Trophoblast cell (in vitro differentiated cells and primary cell): ENCODE measurements at places on chromosomes 1 and 21.

GRCh38 chr21:42466700-42467099, 29.3 kb downstream of the RSPH1 start:
- DNase-seq: no peak

GRCh38 chr1:7263021-7263960, 478.0 kb downstream of the CAMTA1 start:
- DNase-seq: no peak

DNA sequence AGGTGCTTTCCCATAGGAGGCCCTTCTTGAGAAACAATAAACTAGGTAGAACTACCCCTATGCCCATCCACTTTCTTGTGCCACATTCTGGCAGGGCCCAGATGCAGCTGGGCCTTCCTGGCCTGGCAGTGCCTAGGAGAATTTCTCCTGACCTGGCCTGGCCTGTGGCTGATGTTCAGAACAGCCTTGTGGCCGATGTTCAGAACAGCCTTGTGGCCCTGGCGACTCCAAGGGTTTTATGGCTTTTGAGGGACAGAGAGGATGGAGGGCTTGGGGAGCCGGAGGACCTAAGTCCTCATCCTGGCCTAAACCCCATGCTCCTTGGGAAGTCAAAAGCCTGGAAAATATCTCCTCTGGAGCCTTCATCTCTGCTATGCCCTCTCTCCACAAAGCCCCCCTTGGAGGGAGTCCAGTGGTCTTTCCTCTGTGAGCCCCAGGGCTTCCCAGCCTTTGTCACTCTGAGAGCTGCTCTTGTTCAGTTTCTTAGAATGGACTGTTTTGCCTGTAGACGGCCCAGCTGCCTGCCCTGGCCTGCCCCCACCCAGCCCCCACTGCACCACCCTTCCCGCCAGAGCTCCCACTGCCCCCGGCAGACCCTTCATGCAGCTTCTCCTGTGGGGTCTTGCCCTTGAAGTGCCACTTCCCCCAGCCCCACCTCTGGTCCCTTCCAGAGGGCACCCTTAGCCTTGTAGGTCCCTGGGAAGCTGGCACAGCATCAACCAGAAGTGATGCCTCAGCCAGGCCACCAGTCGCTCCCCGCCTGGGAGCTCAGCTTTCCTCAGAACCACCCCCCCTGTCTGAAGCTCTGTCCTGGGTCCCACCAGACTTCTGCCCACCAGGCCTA, 7.0 kb downstream of the GPR37L1 start:
- DNase-seq: no peak

GRCh38 chr1:145988773-145989172, 7.6 kb downstream of the TXNIP start:
- no peak for DNase-seq

GRCh38 chr1:154469844-154470560, 32.0 kb upstream of the TDRD10 start:
- DNase-seq: no peak

DNA sequence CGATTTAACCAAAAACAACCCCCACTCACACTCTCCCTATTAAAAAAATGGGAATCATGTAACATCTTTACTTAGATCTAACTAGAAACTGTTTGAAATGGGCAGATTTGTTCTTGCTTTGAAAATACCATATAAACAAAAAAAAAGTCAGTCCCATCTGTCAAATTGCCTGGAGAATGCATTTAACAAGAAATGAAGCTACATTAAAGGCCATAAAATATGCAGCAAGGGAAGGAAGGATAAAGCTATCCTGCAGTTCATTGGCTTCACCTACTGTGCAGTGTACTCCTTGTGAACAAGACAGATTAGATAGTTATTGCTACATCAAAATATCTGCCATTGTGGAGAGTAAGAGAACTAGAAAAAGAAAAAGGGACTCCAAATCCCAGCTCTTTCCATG, 160.5 kb downstream of the LRRC7 start:
- no peak for DNase-seq

DNA sequence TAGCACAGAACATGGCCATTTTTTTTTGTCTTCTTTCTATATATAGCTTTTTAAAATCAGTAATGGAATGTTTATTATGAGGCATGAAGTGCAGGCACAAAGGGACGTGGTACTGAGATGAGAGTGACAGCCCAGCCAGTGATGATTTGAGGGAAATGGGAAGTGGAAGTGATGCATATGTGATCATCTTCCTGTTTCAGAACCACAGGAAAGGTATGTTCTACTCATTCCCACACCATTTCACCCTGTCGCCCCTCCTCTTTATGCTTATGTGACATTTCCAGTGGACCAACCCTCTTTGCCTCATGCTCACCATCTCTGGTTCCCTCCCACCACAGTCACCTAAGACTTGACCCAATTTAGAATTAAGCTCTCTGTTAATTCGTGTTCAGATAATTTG, 24.3 kb downstream of the PTGS2 start:
- no peak for DNase-seq

DNA sequence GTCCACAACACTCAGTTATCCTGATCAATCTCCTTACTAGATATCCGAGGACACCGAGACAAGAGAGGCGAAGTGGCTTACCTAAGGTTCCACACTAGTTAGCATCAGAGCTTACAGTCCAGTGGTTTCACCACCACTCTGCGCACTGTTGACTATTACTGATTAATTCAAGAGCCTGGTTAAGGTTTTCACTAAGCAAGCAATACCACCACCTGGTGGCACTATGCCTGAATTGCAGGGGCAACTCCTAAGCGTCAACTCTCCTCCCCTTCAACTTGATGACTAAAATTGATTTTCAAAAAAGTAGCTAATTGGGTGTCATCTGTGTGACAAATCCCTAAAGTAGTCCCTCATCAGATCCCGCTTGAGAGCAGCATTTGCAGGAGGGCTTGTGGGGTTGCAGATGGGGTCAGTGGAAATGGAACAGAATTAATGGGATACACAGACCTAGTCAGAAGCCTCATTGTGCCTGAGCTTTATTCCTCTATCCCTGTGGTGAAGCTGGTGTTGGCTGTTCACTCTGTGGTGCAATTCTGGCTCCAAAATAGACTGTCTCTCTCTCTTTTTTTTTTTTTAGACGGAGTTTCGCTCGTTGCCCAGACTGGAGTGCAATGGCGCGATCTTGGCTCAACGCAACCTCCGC, 9.1 kb downstream of the TTC22 start:
- DNase-seq: no peak

- no peak for DNase-seq
Observed at GRCh38 chr21:31140025-31140424, 101.7 kb upstream of the KRTAP19-8 start.

DNA sequence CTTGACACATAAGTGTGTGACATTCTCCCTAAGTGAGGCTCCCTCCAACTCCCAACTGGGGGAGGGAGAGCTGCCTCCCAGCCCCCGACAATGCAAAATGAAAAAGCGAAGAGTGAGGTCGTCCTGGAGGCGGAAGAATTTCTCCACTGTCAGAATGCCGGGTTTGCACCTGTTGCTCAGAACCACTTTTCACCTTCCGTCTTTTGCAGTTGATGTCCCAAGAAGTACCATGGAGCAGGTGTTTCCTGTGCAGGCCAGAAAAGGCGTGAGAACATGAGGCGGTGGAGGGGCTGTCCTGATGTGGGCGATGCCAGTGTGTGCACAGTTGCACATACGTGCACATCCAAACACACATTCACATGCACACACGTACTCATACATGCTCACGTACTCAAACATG, 158.6 kb upstream of the AJAP1 start:
- no peak for DNase-seq

DNA sequence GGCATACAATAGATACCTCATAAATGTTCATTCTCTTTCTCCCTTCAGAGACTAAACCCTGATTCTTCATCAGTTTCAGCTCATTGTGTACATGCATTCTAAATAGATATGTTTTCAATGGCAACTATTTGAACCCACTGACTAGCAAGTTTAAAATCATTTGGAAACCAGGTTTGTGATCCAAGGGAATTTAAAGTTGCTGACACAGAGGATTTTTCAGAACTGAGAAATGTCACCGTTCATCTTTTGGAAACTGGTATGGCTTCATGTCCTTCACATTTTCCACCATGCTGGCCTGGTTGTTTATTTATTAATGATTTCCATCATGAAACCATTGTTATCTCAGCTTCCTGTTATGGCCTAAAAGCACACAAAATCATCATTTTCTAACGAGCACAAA, 81.8 kb upstream of the BARHL2 start:
- no peak for DNase-seq

- no peak for DNase-seq
Observed at GRCh38 chr21:36236052-36236730, 79.6 kb downstream of the DOP1B start.

- DNase-seq: no peak
Observed at GRCh38 chr1:239276051-239276450, 110.3 kb upstream of the CHRM3 start.

DNA sequence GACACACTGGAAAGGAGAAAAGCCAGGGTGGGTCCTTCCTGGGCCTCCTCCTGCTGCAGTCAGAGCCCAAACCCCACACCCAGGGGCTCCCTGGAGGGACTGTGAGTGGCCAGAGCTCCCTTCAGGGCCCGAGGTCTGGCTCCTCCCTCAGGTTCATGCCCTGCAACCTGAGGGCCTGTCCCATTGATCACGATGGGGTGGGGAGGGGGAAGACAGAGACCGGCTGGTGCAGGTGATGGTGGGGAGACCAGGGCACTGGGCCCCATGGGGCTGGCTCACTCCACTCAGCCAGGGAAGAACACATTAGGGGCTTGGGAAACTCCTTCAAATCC, 30.1 kb upstream of the NPPB start:
- DNase-seq: no peak

GRCh38 chr1:224751624-224752311, 135.7 kb downstream of the CNIH3 start:
- no peak for DNase-seq

GRCh38 chr21:43873673-43874072, 8.7 kb downstream of the AGPAT3 start:
- no peak for DNase-seq

- DNase-seq: no peak
Observed at GRCh38 chr1:200945111-200945510, 50.4 kb downstream of the INAVA start.

DNA sequence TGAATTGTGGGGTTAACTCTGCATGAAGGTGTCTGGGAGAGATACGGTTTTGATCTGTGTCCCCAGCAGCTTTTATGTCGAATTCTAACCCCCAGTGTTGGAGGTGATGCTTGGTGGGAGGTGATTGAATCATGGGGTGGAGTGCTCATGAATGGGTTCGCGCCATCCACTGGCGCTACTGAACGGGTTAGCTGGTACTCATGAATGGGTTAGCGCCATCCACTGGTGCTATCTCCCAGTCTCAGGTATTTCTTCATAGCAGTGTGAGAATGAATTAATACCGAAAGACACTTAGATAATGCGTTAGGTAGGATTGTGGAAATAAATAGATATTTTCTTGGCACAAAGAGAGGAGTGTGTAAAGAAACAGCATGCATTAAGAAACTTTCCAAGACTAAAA, 32.9 kb upstream of the CLDN8 start:
- no peak for DNase-seq

- DNase-seq: peak; percentile 92
Observed at GRCh38 chr1:223739366-223740037, 27.2 kb downstream of the CAPN2 start.

- no peak for DNase-seq
Observed at GRCh38 chr1:155250246-155250632, 5.0 kb downstream of the ENTREP3 start.

- DNase-seq: no peak
Observed at GRCh38 chr1:229326601-229327000, 16.2 kb downstream of the CCSAP start.

DNA sequence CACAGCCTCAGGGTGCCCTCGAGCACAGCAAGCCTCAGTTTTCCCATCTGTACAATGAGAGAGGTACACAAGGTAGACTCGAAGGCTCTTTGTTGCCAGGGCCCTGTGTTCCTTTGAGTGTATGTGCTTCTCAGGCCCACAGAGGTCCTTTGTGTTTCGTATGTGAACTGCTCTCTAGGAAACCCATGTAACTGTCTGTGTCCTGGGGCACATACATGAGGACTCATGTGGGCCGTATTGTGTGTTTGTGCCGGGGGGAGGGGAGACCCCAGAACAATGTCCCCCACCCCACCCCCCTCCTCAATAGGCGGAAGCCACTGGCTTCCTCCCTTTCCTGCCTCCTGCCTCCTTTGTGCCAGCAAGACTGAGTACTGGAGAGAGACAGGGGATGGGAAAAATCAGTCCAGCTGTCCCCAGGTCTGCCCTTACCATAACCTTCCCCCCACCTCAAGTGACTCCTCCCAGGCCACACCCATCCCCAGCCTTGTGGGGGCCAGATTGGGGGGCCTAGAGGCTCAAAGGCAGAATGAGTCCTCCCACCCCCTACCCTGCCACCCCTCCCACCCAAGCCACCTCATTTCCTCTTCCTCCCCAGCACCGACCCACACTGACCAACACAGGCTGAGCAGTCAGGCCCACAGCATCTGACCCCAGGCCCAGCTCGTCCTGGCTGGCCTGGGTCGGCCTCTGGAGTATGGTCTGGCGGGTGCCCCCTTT, at the start of gene TIE1:
TSS of gene TIE1 (plus strand) at position 605 of the 717 bp plus-strand sequence. CDS start at position 695, 90 bp downstream.
- DNase-seq: no peak

GRCh38 chr1:223074445-223075300, 68.4 kb downstream of the TLR5 start:
- no peak for DNase-seq
